ENCODE measurements at places on chromosomes 7 and 10. TPM values are rescaled to one million over a fixed set of nuclear protein-coding genes. Genes with fewer than 3 reads are reported as not detected.

Gene CALHM1
- polyA plus RNA-seq: not detected

Gene PTF1A
- 0.28 TPM for polyA plus RNA-seq

Gene OR9A2
- not detected for polyA plus RNA-seq

Gene ASAH2
- polyA plus RNA-seq: 3.5 TPM

Gene HELLS
- 15.8 TPM for polyA plus RNA-seq

Gene CLDN3
- polyA plus RNA-seq: 125 TPM

DNA sequence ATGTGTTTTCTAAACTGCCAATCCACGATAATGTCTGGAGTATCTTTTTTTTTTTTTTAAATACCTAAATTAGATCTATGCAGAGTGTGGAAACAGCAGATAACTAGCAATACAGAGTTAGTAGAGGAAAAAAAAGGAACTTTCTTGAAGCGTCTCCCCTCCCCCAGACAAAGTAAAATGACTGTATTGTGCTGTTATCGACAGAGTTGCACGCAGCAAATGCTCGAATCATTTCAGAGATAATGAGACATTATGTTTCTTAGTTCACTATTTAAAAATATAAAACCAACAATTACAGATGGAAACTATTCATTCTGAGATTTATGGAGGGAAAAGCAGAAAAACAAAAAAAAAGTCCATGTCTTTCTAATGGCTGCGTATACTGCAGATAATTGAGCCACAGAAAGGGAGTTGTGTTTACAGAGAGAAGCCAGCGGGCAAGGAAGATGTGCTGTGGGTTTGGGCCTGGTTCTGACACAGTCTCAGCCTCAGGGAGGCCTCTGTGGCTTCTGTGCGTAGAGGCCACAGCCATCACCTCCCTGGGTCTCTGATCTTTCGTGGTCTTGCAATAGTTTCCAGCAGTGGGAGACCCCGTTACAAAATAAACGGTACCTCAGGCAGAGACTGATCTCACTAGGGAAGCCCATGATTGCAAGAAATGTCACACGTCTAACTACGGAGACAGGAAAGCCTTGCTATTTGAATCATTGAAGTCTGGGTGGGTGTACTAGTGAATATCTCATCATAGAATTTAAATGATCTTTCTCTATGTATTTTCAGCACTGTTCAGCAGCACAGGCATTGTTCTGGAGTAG lies 19.1 kb upstream of the KLF6 start:
- DNase-seq: no peak

GRCh38 chr7:596071-596818 lies 76.6 kb upstream of the PDGFA start:
- no peak for DNase-seq

DNA sequence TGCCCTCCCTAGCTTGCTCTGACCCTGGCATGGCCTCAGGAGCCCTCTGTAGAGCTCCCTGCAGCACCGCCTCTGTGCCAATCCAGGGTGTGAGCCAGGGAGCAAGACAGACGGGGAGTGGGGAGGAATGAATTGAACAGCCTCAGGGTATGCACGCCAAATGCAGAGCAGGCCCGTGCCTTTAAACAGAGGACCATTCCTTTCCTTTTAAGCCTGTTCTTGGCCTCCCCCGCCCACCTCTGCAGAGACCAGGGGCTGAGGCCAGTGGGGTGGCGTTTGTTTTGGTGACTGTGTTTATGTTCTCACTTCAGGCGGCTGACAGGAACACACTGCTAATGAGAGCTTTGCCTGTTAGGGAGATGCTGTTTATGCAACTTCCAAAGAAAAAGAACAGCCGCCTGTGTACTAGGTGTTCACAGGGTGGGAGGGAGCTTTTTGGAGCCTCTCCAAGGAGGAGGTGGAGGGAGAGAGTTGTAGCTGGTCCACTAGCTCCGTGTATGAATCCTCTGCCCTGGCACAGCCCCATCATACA lies 528.1 kb upstream of the DPP6 start:
- DNase-seq: no peak

DNA sequence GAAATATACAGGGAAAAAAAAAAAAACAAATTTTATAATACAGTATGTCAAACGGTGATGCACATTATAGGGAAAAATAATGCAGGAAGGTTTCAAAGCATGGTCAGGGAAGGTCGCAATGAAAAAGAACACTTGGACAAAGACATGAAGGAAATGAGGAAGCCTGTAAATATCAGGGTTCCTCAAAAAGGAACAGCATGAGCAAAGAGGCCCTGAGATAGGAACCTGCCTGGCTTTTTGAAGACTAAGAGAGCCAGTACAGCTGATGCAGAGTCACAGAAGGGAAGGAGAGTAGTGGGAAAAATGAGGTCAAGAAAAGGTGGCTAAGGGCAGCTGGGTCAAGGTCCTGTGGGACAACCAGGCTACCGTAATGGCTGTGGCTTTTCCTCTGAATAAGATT lies 1.9 kb downstream of the VPS41 start:
- DNase-seq: no peak

GRCh38 chr7:151705636-151706276 lies 171.2 kb downstream of the PRKAG2 start:
- peak; percentile 68 for DNase-seq

DNA sequence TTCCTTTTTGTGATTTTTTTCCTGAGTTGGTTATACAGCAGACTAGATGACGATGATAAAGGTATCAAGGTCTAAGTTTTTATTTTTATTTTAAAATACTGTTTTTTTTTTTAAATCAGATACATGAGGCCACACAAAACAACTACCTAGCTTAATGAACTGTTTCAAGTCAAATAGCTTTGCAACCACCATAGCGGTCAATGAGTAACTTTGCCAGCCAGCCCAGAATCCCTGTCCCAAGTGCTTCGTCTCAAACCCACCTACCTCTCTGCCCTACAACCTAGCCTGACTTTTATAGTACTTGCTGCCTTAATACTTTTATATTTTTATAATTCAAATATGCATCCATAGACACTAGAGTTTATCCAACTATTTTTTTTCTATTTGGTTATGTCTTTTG lies 676.5 kb downstream of the NRG3 start:
- no peak for DNase-seq

- DNase-seq: no peak
These were observed 6.7 kb upstream of the TPST1 start for GRCh38 chr7:66198469-66198868.

- no peak for DNase-seq
These were observed 80.9 kb downstream of the ABLIM1 start for GRCh38 chr10:114577133-114577532.

GRCh38 chr7:9029681-9030530 lies 596.5 kb downstream of the NXPH1 start:
- no peak for DNase-seq

GRCh38 chr7:48363174-48363573 lies 191.9 kb downstream of the ABCA13 start:
- DNase-seq: no peak

DNA sequence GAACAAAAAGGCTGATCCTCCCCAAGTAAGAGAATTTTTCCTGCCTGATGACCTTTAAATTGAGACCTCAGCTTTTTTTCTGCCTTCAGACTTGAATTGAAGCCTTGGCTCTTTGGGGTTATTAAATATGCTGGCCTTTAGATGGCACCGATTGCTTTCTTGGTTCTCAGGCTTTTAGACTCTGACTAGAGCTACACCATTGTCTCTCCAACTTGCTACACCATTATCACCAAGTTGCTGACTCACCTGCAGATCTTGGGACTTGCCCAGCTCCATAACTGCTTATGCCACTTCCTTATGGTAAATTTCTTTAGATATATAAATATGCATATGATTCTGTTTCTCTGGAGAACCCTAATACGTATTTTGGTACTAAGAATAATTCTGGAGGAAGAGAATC lies 3.1 kb upstream of the ABCA13 start:
- no peak for DNase-seq

- no peak for DNase-seq
These were observed 15.4 kb downstream of the IFIT3 start for GRCh38 chr10:89343089-89343767.

GRCh38 chr7:131004371-131004770 lies 270.4 kb upstream of the KLF14 start:
- no peak for DNase-seq

DNA sequence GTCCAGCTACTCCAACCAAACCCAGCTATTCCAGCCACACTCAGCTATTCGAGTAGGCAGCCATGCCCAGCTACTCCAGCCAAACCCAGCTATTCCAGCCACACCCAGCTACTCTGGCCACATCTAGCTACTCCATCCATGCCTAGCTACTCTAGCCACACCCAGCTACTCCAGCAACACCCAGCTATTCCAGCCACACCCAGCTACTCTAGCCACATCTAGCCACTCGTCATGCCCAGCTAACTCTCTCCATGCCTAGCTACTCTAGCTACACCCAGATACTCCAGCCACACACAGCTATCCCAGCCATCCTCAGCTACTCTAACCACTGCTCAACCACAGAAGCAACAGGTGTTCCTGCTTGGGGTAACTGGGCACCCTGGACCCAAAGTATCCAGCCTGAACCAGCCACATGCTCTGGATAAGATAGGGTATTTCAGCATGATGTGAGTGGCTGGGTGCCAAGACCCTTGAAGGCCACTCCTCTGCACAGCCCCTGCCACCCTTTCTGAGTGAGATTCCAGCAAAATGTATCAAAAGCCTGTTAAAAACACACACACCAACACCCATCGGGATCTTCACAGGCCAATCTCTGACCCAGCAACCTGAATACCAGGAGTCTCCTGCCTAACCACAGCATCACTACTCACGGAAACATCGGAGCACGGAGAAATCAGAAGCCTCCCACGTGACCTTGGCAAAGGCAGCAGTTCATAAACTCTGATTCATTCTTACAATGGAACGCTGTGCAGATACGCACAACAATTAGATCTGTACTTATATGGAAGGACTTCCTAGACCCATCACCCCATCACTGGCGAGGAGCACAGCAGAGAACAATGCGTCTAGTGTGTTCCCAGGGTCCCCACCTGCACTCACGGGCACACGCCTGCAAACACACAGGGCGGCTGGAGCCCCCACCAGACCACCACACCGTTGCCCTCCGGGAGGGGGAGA lies 51.8 kb upstream of the DNAAF5 start:
- DNase-seq: no peak

- no peak for DNase-seq
These were observed 6.1 kb upstream of the HOXA2 start for GRCh38 chr7:27108390-27109127.

GRCh38 chr7:151068069-151068773 lies 8.8 kb downstream of the SLC4A2 start:
- DNase-seq: no peak

DNA sequence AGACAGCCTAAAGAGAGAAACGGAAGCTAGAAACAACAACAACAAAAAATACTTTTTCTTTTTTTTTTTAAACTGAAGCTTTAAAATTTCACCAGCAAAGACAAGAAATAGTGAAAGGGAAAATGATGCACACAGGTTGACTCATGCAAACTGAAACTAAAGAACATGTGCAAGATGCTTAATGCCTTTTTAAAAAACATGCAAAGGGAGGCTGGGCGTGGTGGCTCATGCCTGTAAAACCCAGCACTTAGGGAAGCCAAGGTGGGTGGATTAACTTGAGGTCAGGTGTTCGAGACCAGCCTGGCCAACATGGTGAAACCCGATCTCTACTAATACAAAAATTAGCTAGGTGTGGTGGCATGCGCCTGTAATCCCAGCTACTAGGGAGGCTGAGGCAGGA lies 15.1 kb upstream of the CUBN start:
- no peak for DNase-seq

DNA sequence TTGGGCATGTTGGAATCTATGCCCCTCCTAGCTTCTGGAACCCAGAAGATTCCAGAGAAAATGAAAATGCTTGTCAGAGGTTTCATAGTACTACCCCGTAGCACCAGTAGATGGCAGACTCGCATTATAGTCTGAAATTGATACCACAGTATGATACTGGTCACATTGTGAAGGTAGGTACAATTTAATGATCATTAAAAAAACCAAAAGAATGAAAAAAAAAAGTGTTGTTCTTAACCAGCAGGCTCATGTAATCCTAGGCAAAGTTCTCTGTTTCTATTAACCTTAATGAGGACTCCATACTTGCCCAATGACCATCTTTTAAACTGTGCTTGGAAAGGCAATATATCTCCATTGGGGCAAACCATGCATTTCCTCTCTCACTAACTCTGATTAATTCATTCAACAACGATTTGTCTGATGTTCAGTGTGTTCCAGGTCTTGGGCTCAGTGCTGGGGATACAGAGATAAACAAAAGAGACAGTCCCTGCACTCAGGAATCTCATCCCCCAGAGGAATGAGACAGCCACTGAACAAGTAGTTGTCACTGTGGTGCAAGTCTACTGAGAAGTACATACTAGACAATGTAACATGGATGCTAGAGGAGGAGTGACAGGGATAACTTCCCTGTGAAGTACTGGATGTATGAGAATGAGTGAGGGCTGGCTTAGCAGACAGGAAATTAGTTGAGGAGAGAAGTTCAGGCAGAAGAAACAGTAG lies 223.5 kb upstream of the PHYHIPL start:
- DNase-seq: peak; percentile 67

DNA sequence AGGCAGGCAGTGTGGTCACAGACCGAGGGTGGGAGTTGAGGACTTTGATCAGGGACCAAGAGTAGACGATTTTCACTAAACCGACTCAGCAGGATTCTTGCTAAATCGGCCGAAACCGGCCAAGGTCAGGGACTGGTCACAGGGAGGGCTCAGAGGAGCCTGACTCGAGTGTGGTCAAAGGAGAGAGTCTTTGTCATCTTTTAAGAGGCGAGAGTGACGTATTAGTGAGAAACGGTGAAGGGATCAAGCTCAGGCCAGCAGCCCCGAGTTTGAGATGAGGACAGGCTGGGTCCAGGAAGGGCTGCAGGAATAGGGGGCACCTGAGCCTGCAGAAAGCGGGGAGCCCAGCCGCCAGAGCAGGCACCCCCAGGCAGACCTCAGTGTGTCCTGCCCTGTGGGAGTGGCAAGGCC lies 41.6 kb upstream of the FAM20C start:
- no peak for DNase-seq

DNA sequence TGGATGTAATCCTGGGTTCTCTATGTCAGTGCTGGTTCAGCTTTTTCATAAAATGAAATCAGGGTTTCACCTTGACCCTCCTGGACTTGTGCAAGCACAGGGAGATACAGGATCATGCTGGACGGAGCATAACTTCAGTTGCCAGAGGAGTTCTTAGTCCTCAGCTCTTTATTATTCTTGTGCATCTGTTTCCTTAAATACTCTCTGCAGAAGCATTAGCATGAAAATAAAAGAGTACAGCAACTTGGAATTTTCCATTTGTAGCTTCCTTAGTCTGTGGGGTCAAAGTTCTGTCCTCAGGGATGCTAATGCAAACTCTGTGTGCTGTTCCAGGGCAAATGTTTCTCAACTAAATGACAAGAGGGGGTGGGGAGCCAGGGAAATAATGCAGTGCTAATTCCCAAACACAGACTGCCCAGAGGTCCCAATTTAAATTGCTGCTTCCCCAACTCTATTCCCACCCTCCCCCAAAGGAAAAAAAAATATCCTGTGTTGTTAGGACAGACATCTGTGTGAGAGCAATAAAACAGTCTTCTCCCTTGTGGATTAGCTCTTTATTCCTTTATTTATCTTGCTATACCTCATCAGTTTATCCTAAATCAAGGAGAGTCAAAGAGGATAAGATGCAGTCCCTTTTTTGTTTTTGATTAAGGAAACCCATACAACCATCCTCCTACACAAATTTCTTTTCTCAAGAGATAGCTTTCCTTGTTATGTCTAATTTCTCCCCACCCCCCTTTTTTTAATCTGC lies 905.0 kb downstream of the LRMDA start:
- peak; percentile 34 for DNase-seq

- DNase-seq: no peak
These were observed 125.0 kb downstream of the FAM53B start for GRCh38 chr10:124619195-124619594.

GRCh38 chr10:124898471-124898870 lies 43.5 kb upstream of the ZRANB1 start:
- DNase-seq: peak; percentile 63
